CMK (cell line): ENCODE measurements at places on chromosomes 3 and 15.

GRCh38 chr15:56871867-56872266 lies 46.6 kb upstream of the TCF12 start:
- DNase-seq = no peak

GRCh38 chr3:83003917-83004316 lies 1242.5 kb upstream of the GBE1 start:
- DNase-seq = no peak

DNA sequence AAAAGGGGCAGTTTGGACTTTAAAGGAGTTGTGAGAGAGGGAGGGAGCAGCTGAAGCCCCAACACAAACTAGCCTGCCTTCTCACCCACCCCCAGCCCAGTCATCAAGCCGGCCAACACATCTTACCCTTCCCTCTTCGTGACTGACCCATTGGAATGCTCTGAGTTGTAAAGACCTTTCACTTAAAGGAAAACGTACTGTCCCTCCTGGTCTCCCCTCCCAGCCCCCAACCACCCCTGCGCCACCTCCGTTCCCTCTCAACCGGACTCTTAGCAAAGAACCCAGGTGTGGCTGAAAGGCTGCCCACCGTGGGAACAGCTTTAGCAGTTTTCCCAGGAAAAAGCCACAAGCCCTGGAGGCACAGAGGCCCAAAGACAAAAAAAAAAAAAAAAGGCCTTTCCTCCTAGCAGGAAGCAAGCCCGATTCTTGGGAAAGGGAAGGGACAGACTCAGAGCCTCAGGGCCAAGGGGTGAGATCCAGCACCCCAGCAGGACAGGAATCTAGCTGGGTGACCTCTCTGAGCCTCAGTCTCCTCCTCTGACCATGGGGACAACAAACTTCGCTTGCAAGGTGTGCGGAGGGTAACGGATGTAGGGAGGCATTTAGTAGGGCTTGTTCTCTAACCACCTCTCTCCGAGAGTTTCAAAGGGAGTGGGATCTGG lies 2.4 kb downstream of the CYP11A1 start:
- DNase-seq = no peak

GRCh38 chr3:168398371-168399025 lies 302.8 kb upstream of the GOLIM4 start:
- no peak for DNase-seq

- no peak for DNase-seq
These were observed 1.4 kb downstream of the ST6GAL1 start for GRCh38 chr3:186931532-186932280.

DNA sequence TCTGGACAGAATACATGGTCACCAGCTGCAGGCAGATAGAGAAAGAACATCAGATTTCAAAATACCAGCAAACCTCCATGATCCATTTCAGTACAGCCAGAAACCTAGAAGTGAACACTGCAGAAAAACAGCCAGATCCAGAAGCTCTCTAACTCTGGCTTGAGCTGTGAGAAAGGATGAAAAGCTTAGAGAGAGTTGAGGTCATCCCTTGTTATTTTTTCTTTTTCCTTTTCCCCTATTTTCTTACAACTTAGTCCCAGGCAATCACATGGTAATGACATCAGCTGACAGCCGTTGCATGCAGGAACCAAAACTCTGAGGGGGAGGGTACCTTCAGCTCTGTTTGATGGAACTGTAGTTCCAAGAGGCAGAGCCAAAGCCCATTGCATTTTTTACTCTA lies 113.2 kb downstream of the TCF12 start:
- no peak for DNase-seq

DNA sequence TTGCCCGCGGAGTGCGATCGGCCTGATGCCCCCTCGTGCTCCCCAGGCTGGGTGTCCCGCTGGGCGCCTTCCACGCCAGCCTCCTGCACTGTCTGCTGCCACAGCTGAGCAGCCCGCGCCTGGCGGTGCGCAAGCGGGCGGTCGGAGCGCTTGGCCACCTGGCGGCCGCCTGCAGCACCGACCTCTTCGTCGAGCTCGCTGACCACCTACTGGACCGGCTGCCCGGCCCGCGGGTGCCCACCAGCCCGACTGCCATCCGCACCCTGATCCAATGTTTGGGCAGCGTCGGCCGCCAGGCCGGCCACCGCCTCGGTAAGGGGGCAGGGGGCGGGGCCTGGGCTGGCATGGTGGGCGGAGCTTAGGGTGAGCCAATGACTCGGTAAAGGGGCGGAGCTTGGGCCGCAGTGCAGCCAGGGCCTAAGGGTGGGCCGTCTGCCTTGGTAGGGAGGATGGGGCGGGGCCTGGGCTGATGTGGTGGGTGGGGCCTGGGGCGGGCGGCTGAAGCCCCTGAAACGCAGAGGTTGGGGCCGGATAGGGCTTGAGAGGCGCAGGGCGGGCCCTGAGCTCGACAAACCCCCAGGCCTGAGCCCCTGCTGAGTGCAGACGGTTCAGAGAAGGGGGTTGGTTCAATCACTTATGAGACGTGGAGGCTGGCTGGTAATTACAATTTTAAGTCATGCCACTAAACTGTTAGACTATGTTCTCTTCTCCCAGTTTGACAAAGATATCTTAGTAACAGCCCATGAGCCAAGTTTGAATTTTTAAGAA lies 13.7 kb downstream of the CAND2 start:
- peak; percentile 87 for DNase-seq

- no peak for DNase-seq
These were observed 3.4 kb downstream of the ZBTB47 start for GRCh38 chr3:42656680-42657610.

- no peak for DNase-seq
These were observed 73.6 kb downstream of the ADCY5 start for GRCh38 chr3:123375014-123375940.

GRCh38 chr3:126021224-126021623 lies 52.2 kb downstream of the ROPN1B start:
- DNase-seq = no peak

DNA sequence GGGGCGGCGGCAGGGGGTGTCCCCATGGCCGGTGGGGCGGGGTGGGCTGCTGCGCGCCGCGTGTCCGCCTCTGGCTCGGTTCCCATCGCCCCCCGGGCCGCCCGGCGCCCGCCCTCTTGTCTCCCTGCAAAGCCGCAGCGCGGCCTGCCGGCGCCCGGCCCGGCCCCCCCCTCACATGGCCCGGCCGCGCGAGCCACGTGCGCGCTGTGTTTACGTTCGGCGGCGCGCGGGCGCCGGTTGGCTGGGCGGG lies 502 bp downstream of the NR1D2 start:
- no peak for DNase-seq
